Kidney (tissue), 22 donors: ENCODE measurements at places on chromosomes 16 and 17. TPM values are rescaled to one million over a fixed set of nuclear protein-coding genes. Genes with fewer than 3 reads are reported as not detected.

RUNDC3A gene
- 2.2 TPM for total RNA-seq

PAGR1 gene
- total RNA-seq, result 23.5 TPM

EME1 gene
- 1.0 TPM for total RNA-seq

MEIOB gene
- total RNA-seq, result 0.16 TPM

DYNLL2 gene
- 43.2 TPM for total RNA-seq

PRAC2 gene
- total RNA-seq, result not detected

SMCR8 gene
- 22.4 TPM for total RNA-seq

ITGB4 gene
- total RNA-seq, result 149 TPM

PPY gene
- not detected for total RNA-seq

CCL4 gene
- 5.1 TPM for total RNA-seq

KRT33B gene
- not detected for total RNA-seq

UTS2R gene
- not detected for total RNA-seq

ABCA10 gene
- total RNA-seq, result 4.2 TPM

RNU2-1 gene
- total RNA-seq, result 9,871 TPM

TEX19 gene
- total RNA-seq, result not detected

CTU2 gene
- total RNA-seq, result 18.8 TPM

NPIPB2 gene
- total RNA-seq, result 12.4 TPM

CLEC19A gene
- not detected for total RNA-seq

SRCIN1 gene
- 6.1 TPM for total RNA-seq

HSD11B2 gene
- 139 TPM for total RNA-seq

CCDC78 gene
- total RNA-seq, result 2.6 TPM

KRTAP2-2 gene
- total RNA-seq, result not detected

SCO1 gene
- total RNA-seq, result 27.0 TPM

GGNBP2 gene
- 86.8 TPM for total RNA-seq

CRHR1 gene
- not detected for total RNA-seq

TAOK1 gene
- total RNA-seq, result 74.9 TPM

MYH1 gene
- not detected for total RNA-seq

TSNAXIP1 gene
- 3.9 TPM for total RNA-seq

TANGO6 gene
- total RNA-seq, result 20.6 TPM

ZNF286A gene
- total RNA-seq, result 17.4 TPM

USP32 gene
- total RNA-seq, result 53.1 TPM

ATP1B2 gene
- 7.6 TPM for total RNA-seq

EPX gene
- total RNA-seq, result 0.19 TPM

ADCY7 gene
- total RNA-seq, result 40.5 TPM

ACSM2A gene
- total RNA-seq, result 59.3 TPM

NEUROD2 gene
- not detected for total RNA-seq

ABCA6 gene
- 7.6 TPM for total RNA-seq

PRR35 gene
- 1.8 TPM for total RNA-seq

USH1G gene
- total RNA-seq, result 0.22 TPM

CDH1 gene
- 149 TPM for total RNA-seq

NOXO1 gene
- 0.57 TPM for total RNA-seq

RNF135 gene
- total RNA-seq, result 27.8 TPM

PHOSPHO1 gene
- total RNA-seq, result 0.22 TPM

KLHL10 gene
- 0.28 TPM for total RNA-seq

KRTAP4-12 gene
- not detected for total RNA-seq

TPSG1 gene
- 3.4 TPM for total RNA-seq
